Dermis microvascular lymphatic vessel endothelial cell (primary cell): ENCODE measurements at places on chromosomes 6 and 20. TPM values are rescaled to one million over a fixed set of nuclear protein-coding genes. Genes with fewer than 3 reads are reported as not detected.

DEFB115 gene
- not detected in 2 replicates for total RNA-seq

PRSS35 gene
- not detected in 2 replicates for total RNA-seq

ACTL10 gene
- total RNA-seq: 1.0 and 1.4 TPM in 2 replicates

E2F1 gene
- total RNA-seq: 6.3 and 7.6 TPM in 2 replicates

CST2 gene
- not detected in 2 replicates for total RNA-seq

LPA gene
- total RNA-seq: not detected in 2 replicates

C6orf118 gene
- total RNA-seq: not detected in 2 replicates

TRIM15 gene
- not detected in 2 replicates for total RNA-seq

CCND3 gene
- total RNA-seq: 31.3 and 55.6 TPM in 2 replicates

FHL5 gene
- not detected in 2 replicates for total RNA-seq

CST9L gene
- not detected in 2 replicates for total RNA-seq

SLC12A5 gene
- total RNA-seq: 0.13 and 0.51 TPM in 2 replicates

RPS21 gene
- 612 and 719 TPM in 2 replicates for total RNA-seq

RTN4IP1 gene
- total RNA-seq: 2.5 and 3.6 TPM in 2 replicates

SH3BGRL2 gene
- total RNA-seq: 81.8 and 98.2 TPM in 2 replicates

TFAP2C gene
- total RNA-seq: not detected in 2 replicates

METTL24 gene
- not detected in 2 replicates for total RNA-seq

HCRTR2 gene
- total RNA-seq: not detected in 2 replicates

HCK gene
- not detected in 2 replicates for total RNA-seq

BPIFB4 gene
- total RNA-seq: not detected in 2 replicates

CCN6 gene
- not detected in 2 replicates for total RNA-seq

RAD21L1 gene
- not detected in 2 replicates for total RNA-seq

PPP1R14C gene
- total RNA-seq: not detected in 2 replicates

THBD gene
- 7.7 and 9.6 TPM in 2 replicates for total RNA-seq

BPIFA1 gene
- not detected in 2 replicates for total RNA-seq

CDC5L gene
- total RNA-seq: 14.0 and 15.4 TPM in 2 replicates

LST1 gene
- total RNA-seq: 0.51 TPM in 1 of 2 replicates, not detected in the other

LGSN gene
- total RNA-seq: not detected in 2 replicates
